NCI-H1694 (cell line): ENCODE measurements at places on chromosomes 2 and 18.
A peak's percentile ranks its signal among the peaks of the same experiment; 100 is the strongest.

DNA sequence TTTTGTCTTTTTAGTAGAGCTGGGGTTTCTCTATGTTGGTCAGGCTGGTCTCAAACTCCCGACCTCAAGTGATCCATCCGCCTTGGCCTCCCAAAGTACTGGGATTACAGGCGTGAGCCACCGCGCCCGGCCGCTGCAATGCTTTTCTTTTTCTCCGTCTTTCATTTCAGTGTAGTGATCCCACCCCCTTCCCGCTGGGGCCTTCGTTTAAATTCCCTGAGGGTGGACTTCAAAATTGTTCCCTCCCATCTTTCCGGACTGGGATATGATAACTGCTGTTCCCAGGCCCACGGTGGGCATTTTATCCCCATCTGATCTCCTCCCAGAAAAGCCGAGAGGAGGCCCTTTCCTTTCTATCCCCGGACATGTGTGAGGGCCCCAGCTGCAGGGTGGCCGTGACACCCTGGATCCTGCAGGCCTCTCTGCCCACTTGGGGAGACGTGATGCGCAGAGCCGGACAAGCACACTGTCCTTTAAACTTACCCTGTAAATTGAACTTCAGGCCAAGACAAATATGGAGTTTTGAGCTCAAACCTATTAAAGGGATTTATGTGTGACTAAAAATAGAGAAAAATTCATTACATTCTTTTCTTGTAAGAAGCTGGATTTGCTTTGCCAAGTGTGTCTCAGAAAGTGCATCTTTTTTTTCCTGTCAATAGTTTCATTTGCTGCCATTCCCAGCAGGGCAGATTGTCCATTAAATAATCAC is 54.5 kb upstream of the AFF3 start:
- no peak for DNase-seq

DNA sequence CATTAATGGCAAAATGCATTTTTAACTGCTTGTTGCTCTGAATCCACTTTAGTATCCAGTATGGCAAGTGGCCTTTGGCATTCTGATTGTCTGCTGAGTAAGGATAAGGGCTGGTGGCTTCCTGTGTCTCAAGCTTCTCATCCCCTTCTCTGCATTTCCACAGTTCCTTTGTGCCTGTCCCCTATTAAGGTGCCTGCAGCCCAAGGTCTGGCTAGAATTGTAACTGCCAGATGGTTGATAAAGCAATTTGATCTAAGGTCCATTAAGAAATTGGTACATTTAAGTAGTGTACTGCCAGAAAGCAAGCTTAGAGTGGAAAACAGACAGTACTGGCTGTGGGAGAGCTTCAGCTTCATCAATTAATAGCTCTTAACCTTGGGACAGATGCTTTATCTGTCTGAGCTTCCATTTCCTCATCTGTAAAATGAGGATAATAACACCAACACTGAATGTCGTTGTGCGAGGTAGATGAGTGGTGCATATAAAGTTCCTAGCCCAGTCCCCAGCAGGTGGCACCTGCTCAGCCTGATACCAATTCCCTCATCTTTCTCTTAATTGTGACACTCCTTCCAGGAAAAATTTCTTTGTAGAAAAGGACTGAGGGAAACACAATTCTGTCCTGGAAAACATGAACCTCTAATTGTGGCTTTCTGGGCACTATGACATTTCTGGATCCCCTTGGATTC is 570.6 kb upstream of the GCFC2 start:
- DNase-seq, result no peak

GRCh38 chr2:165469417-165469816 is at the start of gene CSRNP3:
CSRNP3 (plus strand) TSS chr2:165469698; CDS start chr2:165595066, 125,368 bp downstream.
- DNase-seq, result peak; percentile 98

- DNase-seq, result peak; percentile 92
Observed at GRCh38 chr2:241701149-241701398, 765 bp upstream of the ING5 start.

DNA sequence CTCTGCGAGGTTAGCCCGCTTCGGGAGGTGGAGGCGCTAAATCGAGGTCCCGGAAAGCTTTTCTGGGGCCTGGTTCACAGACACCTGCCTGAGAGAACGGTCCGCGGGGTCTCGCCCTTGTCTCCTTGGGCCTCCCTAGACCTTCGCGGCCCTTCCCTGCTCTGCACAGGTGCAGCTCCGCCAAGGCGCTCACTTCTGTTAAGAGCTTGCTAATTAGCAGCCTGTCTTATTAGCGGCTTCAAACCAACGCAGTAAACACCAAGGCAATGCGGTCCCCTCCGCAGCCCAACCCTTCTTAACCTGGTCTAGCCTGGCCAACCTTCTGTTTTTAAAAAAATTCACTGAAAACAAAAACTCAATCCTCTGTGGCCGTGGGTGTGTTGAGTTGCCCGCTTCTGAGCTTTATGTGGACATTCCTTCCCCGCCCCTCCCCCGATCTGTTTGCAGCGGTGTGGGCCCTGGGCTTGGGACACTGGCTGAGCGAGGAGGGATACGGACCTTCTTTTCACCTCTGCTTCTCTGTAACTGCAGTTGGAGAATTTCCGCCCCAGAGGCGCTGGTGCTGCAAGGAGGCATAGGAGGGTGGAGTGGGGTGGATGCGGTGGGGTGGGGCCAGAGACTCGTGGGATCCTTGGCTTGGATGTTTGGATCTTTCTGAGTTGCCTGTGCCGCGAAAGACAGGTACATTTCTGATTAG is 3.4 kb upstream of the HOXD4 start:
- DNase-seq, result no peak

GRCh38 chr2:238286987-238287736 is 1.2 kb downstream of the PER2 start:
- no peak for DNase-seq
